HAP-1 (cell line): ENCODE measurements at places on chromosomes 16 and 17.

GRCh38 chr17:27612160-27612770 is 18.7 kb upstream of the LGALS9 start:
- no peak for DNase-seq

GRCh38 chr16:81696166-81696960 is 82.7 kb upstream of the PLCG2 start:
- DNase-seq = no peak

GRCh38 chr16:66203476-66203875 is 163.0 kb upstream of the CDH5 start:
- DNase-seq = no peak

DNA sequence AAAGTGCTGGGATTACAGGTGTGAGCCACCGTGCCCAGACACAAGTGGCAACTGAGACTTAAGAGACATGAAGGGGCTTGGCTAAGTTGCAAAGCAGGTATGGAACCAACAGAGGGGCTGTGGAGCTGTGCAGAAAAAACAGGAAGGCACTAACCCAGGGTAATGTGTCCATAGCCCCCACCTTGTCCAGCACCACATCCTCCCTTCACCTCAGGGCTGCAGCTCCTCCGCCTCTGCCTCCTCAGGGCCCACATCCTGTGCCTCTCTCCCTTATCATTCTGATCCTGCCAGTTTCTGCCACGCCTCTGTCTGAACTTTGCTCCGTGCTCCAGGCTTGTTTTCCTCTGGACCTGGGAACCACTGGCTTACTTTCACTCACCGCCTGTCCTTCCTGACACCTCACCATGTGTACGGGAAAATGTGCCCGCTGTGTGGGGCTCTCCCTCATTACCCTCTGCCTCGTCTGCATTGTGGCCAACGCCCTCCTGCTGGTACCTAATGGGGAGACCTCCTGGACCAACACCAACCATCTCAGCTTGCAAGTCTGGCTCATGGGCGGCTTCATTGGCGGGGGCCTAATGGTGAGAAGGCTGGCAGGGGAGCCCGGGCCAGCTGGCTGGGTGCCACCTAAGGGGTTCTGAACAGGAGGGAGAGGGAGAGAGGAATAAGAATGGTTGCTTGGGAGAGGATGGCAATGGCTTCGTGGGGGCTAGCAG is at the start of gene TM4SF5:
Gene TM4SF5 (plus strand): TSS at position 368 of the 716 bp plus-strand sequence. CDS start 37 bp downstream, at position 405.
- no peak for DNase-seq

- DNase-seq = no peak
These were observed 90.8 kb downstream of the ABCC12 start for GRCh38 chr16:48064971-48065370.

- no peak for DNase-seq
These were observed 153.9 kb downstream of the PARN start for GRCh38 chr16:14476183-14476582.

GRCh38 chr17:38667099-38667786 is 7.5 kb downstream of the EPOP start:
- DNase-seq = peak; percentile 85

DNA sequence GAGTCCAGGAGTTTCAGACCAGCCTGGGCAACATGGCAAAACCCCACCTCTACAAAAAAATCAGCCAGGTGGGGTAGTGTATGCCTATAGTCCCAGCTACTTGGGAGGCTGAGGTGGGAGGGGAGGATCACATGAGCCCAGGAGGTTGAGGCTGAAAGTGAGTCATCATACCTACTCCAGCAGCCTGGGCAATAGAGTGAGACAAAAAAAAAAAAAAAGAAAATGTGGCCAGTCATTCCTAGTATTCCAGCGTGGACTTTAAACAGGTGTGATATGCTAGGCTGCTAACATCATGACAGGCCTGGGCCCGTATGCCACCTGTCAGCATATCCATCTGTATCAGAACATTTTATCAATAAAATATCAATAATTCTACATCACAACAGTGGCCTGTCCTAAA is 143.3 kb downstream of the AATF start:
- no peak for DNase-seq

DNA sequence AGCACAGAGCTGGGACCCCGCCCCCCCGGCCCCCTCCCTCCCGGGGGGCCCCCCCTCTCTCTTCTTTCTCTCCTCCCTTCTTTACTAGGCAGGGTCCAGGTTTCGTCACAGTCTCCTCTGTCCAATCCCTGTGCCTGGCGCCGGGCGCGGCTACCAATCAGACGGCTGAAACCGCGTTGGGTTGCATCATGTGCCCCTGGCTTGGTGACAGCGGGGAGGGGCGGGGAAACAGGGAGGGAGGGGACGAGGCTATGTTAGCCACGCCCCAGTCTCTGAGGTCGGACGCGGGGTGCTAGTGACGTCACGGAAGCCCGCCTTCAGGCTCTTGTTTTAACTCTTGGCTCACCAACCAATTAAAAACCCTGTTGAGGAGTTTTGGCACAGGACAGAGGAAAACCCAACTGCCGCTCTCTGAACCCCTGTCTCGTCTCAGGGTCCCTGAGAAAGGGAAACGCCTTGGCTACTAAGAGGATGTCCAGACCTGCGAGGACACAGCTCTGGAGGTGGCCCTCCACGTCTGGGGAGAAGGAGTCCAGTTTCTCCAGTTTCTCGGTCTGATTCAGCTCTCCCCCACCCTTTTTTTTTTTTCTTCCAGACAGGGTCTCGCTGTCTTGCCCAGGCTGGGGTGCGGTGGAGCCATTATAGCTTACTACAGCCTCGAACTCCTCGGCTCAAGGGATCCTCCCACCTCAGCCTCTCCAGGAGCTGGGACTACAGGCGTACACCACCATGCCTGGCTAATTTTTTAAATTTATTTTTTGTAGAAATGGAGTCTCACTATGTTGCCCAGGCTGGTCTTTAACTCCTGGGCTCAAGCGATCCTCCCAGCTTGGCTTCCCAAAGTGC is 441 bp upstream of the PLEKHH3 start:
- peak; percentile 100 for DNase-seq
